ENCODE measurements at places on chromosomes 5 and 9.
A peak's percentile ranks its signal among the peaks of the same experiment; 100 is the strongest.

GRCh38 chr5:107736638-107737037 lies 65.9 kb upstream of the EFNA5 start:
- no peak for DNase-seq

DNA sequence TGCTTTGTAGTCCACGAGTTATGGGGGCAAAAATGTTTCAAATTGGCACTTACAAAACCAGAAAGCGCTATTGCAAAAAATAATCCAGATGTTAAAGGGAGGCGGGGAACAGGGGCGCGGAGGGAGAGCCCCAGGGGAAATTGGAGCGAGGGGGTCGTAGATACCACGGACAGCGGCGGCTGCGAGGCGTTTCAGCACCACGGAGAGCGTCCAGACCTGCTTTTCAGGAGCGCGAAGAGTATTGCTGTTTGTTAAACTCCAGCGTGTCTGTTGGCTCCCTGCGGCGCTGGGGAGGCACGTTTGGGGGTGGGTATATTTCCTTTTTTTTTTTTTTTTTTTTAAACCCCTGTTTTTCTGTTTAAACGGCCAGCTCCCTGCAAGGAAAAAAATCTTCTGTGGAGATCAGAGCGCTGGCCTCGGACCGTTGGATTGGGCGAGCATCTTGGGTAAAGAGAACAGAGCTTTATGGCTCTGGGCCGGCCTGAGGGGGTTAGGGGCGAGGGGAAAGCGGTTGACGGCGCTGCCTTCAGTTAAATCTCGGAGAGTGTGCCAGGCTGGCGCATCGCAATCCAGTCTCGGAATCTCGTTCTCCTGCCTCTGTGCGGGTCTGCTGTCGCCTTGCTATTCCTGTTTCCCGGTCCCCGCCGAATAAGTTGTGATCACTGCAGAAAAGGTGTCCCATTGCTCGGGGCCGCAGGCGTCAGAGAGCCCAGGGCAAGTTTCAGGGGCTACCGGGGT lies at the start of gene GLRA1:
GLRA1 (minus strand) TSS at position 288 of the 738 bp plus-strand sequence. CDS start 302 bp downstream, outside the sequence.
- peak; percentile 31 for DNase-seq

DNA sequence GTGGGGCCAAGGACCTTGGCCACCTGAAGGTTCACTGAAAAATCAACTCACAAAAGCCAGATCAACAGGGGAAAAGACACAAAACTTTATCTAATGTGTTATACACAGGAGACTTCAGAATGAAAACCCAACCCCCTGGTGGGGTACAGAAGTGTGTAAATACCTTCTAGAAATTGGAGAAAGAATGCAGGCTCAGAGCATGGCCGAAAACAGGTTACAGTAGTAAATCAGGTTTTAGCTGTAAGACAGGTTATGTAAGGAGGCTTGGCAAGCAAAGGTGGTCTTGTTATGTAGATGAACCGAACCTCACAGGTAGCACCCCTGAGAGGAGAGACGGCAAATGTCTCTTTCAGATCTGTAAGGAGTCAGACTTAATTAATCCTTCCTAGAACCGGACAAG lies 10.0 kb downstream of the CEMIP2 start:
- DNase-seq = no peak

GRCh38 chr9:137676998-137677397 lies 58.2 kb downstream of the EHMT1 start:
- no peak for DNase-seq

DNA sequence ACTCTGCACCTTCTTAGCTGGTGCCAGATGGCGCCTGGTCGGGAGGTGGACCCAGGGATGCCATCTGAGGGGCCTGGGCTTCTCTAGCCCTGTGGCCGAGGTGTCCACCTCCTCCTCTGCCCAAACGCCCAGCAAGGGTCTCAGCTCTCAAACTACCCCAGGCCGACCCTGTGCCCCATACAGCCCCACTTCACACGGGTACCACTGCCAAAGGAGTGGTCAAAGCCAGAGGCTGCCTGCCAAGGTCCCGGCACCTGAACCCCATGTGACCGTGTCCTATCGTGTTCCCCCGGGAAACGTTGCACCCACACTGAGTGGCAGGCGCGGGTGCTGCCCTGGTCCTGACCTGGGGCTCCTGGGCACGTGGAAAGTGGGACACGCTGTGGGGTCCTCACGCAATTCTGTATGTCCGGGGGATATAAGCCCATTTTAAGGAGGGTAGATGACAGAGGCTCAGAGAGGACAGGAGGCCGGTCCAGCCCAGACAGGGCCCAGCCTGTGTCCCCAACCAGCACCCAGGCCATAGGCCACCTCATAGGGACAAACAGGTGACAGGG lies 1.9 kb downstream of the ENTPD8 start:
- no peak for DNase-seq

- DNase-seq = no peak
Measured at GRCh38 chr5:77952636-77953212, 176.6 kb upstream of the TBCA start.

GRCh38 chr9:13962006-13962405 lies 351.9 kb downstream of the NFIB start:
- no peak for DNase-seq

GRCh38 chr5:120735076-120735475 lies 271.0 kb downstream of the PRR16 start:
- DNase-seq = no peak

GRCh38 chr9:13552606-13553215 lies 273.2 kb upstream of the MPDZ start:
- DNase-seq = no peak

DNA sequence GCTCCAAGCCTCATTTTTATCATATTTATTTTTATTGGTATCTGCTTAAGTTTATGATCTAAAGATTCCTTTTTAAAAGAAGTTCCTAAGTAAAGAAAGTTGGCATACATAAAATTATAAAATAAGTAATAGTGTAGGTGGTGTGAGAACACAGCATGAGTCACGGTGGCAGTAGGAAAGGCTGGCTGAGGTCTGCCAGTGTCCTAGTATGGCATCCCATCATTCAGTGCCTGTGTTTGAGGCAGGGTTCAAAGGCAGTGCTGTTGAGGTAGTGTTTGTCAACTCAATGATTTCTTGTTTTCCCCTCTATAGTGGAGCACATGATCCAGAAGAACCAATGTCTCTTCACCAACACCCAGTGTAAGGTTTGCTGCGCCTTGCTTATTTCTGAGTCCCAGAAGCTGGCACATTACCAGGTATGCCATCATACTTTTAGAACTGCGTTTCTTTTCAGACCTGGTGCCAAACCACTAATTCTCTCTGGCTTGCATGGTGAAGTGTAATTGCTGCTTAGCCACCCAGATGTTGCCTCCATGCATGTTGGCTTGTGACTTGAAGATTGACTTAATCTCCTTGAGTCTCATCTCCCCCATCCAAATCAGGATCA lies 18.4 kb downstream of the ZNF346 start:
- DNase-seq = no peak

GRCh38 chr5:173279166-173279565 lies 44.2 kb upstream of the NKX2-5 start:
- DNase-seq = no peak

GRCh38 chr9:106889061-106889590 lies 26.2 kb downstream of the ZNF462 start:
- DNase-seq = no peak
